Kidney (tissue), 22 donors: ENCODE measurements at places on chromosomes 12 and 14. TPM values are rescaled to one million over a fixed set of nuclear protein-coding genes. Genes with fewer than 3 reads are reported as not detected.

The NAV3 gene
- total RNA-seq: 4.5 TPM

The CCDC177 gene
- total RNA-seq: not detected

The OS9 gene
- total RNA-seq: 325 TPM

The TSHR gene
- total RNA-seq: 0.98 TPM

The SIX6 gene
- not detected for total RNA-seq

The LRTM2 gene
- not detected for total RNA-seq

The RBP5 gene
- 74.6 TPM for total RNA-seq

The SCNN1A gene
- 452 TPM for total RNA-seq

GRCh38 chr14:61838661-61839245 is 76.5 kb downstream of the SNAPC1 start:
- no peaks in the 10 kb centered on the region for H3K4me1 ChIP-seq
- H3K36me3 ChIP-seq: no peaks in the 10 kb centered on the region
- no peak overlapping the region for H3K4me3 ChIP-seq

DNA sequence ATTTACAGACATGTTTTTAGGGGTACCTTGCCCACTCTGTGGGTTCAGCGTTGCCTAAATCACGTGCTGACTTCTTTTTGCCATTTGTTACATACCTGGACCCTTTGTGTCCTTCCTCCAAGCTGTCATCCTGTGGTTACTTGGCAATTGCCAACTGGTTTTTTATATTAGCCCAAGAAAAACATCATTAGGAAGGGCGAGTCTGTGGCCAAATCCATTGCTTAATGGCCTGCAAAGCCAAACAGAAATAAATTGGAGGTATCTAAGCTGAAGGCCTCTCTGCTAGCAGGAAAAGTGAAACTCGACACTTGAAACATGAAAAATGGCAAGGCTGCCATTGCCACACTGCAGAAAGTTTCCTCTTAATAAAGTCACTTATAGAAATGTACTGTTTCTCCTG is 190.4 kb downstream of the NUAK1 start:
- no peak overlapping the region for H3K4me3 ChIP-seq
- no peaks in the 10 kb centered on the region for H3K36me3 ChIP-seq
- H3K27ac ChIP-seq: no peak overlapping the region
- H3K27me3 ChIP-seq: no peaks in the 10 kb centered on the region
- DNase-seq: no peak

GRCh38 chr12:120822832-120823503 is 81.2 kb downstream of the SPPL3 start:
- no peak overlapping the region for H3K27ac ChIP-seq
- H3K27me3 ChIP-seq: no peaks in the 10 kb centered on the region
- no peak overlapping the region for H3K4me3 ChIP-seq
- no peaks in the 10 kb centered on the region for H3K36me3 ChIP-seq

- DNase-seq: no peak
- peak overlapping the region; percentile 33 for H3K27ac ChIP-seq
- no peaks in the 10 kb centered on the region for H3K27me3 ChIP-seq
- peaks cover 12% of the 10 kb centered on the region for H3K4me1 ChIP-seq
- no peak overlapping the region for H3K4me3 ChIP-seq
- H3K36me3 ChIP-seq: no peaks in the 10 kb centered on the region
Observed at GRCh38 chr12:124764451-124764850, 99.2 kb downstream of the SCARB1 start.

GRCh38 chr14:33839193-33840076 is 111.4 kb downstream of the EGLN3 start:
- H3K36me3 ChIP-seq: no peaks in the 10 kb centered on the region
- DNase-seq: peak; percentile 45
- H3K4me1 ChIP-seq: no peaks in the 10 kb centered on the region
- no peaks in the 10 kb centered on the region for H3K27me3 ChIP-seq
- no peak overlapping the region for H3K4me3 ChIP-seq

- no peak overlapping the region for H3K4me3 ChIP-seq
- H3K36me3 ChIP-seq: no peaks in the 10 kb centered on the region
- no peaks in the 10 kb centered on the region for H3K27me3 ChIP-seq
- DNase-seq: peak; percentile 51
- no peak overlapping the region for H3K27ac ChIP-seq
Observed at GRCh38 chr14:23518709-23519108, 32.9 kb downstream of the ZFHX2 start.

DNA sequence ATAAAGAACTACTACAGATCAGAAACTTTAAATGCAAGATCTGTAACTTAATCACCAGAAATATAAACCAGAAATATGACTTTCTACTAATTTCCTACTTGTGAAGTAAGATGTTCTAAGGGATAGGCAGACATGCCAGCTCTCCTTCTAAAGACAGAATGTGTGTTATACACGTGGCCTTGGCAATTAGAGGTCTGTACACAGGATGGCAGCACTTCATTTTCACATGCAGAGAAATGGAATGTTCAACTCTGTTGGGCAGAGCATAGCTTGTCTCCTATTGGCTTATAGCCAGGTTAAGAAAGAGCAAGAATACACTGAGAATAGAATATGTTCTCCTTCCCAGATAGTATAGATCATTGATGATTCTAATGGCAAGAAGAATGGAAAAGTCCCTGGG is 403.8 kb downstream of the DAD1 start:
- no peaks in the 10 kb centered on the region for H3K36me3 ChIP-seq
- H3K4me1 ChIP-seq: no peaks in the 10 kb centered on the region
- DNase-seq: no peak
- no peaks in the 10 kb centered on the region for H3K27me3 ChIP-seq
- H3K4me3 ChIP-seq: no peak overlapping the region

DNA sequence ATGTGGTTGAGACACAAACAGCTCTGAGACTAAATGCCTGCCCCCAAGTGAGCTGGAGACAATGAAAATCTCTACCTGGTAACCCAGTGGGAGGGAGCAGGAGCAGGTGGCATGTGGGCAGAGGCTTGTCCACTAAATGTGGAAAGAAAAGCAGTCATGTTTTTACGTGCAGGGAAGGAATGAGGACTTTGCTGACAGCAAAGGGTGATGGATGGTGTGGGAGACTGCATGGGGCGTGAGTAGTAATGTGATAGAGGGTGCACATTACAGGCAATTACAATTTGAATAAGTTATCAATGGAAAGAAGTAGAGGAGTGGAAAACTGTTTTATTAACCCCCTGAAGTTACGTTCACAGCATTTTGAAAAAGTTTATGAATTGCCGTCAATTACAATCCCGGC is 176.6 kb downstream of the NRXN3 start:
- H3K4me1 ChIP-seq: no peaks in the 10 kb centered on the region
- H3K36me3 ChIP-seq: no peaks in the 10 kb centered on the region
- H3K4me3 ChIP-seq: no peak overlapping the region

- no peaks in the 10 kb centered on the region for H3K27me3 ChIP-seq
- no peak overlapping the region for H3K4me3 ChIP-seq
- H3K27ac ChIP-seq: no peak overlapping the region
- H3K4me1 ChIP-seq: no peaks in the 10 kb centered on the region
- no peaks in the 10 kb centered on the region for H3K36me3 ChIP-seq
Observed at GRCh38 chr14:54916101-54916500, 13.5 kb upstream of the GCH1 start.

- no peaks in the 10 kb centered on the region for H3K36me3 ChIP-seq
- no peak overlapping the region for H3K4me3 ChIP-seq
- no peak for DNase-seq
- no peaks in the 10 kb centered on the region for H3K27me3 ChIP-seq
- no peaks in the 10 kb centered on the region for H3K4me1 ChIP-seq
Observed at GRCh38 chr12:96897421-96897820, 9.6 kb upstream of the NEDD1 start.

GRCh38 chr12:11884706-11885105 is 186.0 kb upstream of the BCL2L14 start:
- no peak for DNase-seq
- no peaks in the 10 kb centered on the region for H3K27me3 ChIP-seq
- H3K4me3 ChIP-seq: no peak overlapping the region
- H3K27ac ChIP-seq: no peak overlapping the region
- H3K4me1 ChIP-seq: no peaks in the 10 kb centered on the region

- no peak overlapping the region for H3K27ac ChIP-seq
- no peak overlapping the region for H3K4me3 ChIP-seq
- no peaks in the 10 kb centered on the region for H3K27me3 ChIP-seq
- DNase-seq: no peak
Observed at GRCh38 chr14:51657762-51658161, 6.1 kb downstream of the FRMD6 start.

GRCh38 chr12:113064395-113065125 is 8.0 kb downstream of the DTX1 start:
- no peak overlapping the region for H3K4me3 ChIP-seq
- H3K36me3 ChIP-seq: no peaks in the 10 kb centered on the region
- H3K27me3 ChIP-seq: no peaks in the 10 kb centered on the region
- no peaks in the 10 kb centered on the region for H3K4me1 ChIP-seq
- no peak overlapping the region for H3K27ac ChIP-seq

DNA sequence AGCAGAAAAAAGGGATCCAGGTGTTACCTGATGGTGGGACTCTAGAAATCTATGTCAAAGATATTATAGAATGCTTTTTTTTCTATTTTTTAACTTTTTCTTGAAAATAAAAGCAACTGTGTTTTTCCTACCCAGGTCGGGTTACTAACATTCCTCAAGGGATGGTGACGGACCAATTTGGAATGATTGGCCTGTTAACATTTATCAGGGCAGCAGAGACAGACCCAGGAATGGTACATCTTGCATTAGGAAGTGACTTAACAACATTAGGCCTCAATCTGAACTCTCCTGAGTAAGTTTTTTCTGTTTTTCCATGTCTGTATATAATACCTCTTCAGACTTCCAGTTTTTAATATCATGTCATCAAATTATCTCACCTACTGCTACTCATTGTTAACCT is 27.6 kb upstream of the KCNMB4 start:
- no peaks in the 10 kb centered on the region for H3K4me1 ChIP-seq
- no peak overlapping the region for H3K4me3 ChIP-seq
- H3K27me3 ChIP-seq: no peaks in the 10 kb centered on the region
- peaks cover 18% of the 10 kb centered on the region for H3K36me3 ChIP-seq
- no peak for DNase-seq
- no peak overlapping the region for H3K27ac ChIP-seq
